Activated CD4-positive, CD25-positive, alpha-beta regulatory T cell treated with anti-CD3 and anti-CD28 coated beads, Interleukin-2, amount 50 U/mL, for 72 hours (primary cell): ENCODE measurements at places on chromosomes 3 and 15.

GRCh38 chr3:151074256-151074655 is 11.2 kb upstream of the MED12L start:
- DNase-seq, result no peak

GRCh38 chr15:90885432-90886290 is 1.4 kb downstream of the FES start:
- DNase-seq, result peak; percentile 86

- DNase-seq, result no peak
Observed at GRCh38 chr15:95973566-95974256, 356.8 kb upstream of the NR2F2 start.

DNA sequence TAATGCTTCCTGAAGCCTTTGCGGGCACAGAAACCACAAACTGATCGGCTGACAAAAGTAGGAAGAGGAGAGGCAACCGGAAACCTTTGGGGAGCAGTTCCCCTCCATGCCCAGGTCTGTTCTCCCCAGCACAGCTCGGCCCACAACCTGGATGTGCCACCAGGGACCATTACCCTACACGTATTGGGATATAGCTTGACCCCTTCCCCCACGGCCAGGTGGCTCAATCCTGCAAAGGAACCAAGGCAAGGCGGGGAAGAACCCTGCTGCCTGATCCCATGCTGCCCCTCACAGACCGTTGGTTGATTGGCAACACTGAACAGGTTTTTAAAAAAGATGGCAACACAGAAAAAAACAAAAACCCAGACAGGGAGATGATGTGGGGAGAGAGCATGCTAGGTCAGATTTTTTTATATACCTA is 19.7 kb upstream of the TCAIM start:
- DNase-seq, result no peak

DNA sequence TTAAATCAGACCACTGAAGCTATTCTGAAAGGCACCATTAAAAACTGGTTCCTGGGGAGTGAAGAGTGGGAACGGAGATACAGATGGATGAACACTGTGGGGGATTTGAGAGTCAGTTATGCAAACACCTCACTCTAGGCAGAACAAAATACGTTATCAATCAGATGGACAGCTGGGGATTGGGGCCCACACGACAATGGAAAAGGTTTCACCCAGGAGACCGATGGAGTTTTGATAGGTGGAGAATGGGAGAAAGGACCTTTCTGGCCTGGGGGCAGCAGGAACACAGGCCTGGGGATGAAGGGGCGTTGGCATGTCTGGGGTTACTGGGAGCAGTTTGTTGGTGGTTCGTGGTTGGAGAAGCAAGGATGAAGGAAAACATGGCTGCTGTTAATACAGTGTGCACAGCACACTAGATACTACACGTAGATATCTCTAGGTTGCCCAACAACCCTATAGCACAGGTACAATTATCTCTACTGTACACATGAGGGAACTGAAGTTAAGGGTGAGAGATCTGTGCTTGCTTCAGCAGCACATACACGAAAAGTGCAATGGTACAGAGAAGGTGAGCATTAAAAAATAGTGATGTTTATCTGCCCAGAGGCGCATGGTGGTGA is 16.5 kb downstream of the ST6GAL1 start:
- no peak for DNase-seq

- no peak for DNase-seq
Observed at GRCh38 chr3:132592216-132592615, 4.9 kb upstream of the ACKR4 start.

- no peak for DNase-seq
Observed at GRCh38 chr15:63815211-63815610, 18.5 kb downstream of the HERC1 start.

DNA sequence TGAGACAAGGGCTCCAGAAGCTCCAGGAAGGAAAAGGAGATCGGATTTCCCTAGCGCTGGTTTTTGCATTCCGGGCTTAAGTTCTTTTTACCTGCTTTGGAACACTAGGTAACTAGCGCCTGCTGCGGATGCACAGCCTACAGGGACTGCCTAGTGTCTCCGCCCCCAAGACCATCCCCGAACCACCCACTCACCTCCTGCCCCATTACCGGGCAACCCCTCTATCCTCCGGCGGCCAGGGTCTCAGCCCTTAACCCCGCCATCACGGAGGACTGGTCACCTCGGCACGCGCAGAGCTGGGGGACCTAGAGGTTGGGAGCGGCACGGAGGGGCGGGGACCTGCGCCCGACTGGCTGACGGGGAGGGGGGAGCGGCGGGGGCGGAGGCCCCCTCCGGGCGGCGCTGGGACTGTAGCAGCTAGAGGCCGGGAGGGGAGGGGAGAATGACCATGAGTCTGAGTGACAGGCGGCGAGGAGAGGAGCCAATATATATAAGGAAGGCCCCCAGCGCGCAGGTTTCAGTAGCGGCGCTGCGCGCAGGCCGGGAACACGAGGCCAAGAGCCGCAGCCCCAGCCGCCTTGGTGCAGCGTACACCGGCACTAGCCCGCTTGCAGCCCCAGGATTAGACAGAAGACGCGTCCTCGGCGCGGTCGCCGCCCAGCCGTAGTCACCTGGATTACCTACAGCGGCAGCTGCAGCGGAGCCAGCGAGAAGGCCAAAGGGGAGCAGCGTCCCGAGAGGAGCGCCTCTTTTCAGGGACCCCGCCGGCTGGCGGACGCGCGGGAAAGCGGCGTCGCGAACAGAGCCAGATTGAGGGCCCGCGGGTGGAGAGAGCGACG is at the start of gene DLL4:
Gene DLL4 (plus strand): TSS at position 520 of the 839 bp plus-strand sequence. CDS start 329 bp downstream, outside the sequence.
- no peak for DNase-seq

DNA sequence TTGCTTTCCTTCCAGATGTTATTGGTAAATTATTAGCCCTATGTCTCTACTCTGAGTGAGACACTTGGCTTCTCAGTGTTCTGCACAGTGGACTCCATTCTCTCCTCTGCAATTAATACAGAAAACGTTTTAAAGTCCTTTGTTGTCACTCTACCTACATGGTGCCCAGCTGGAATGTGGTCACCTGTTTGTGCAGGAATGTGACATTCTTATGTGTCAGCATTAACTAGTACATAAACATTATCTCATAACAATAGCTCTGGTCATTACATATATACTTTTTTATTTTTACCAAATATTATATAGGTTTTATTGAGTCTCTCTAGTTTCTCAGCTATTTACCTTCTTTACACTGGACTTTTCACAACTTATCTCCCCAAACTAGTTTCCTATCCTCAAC is 147.0 kb upstream of the KCNMB2 start:
- DNase-seq, result no peak

DNA sequence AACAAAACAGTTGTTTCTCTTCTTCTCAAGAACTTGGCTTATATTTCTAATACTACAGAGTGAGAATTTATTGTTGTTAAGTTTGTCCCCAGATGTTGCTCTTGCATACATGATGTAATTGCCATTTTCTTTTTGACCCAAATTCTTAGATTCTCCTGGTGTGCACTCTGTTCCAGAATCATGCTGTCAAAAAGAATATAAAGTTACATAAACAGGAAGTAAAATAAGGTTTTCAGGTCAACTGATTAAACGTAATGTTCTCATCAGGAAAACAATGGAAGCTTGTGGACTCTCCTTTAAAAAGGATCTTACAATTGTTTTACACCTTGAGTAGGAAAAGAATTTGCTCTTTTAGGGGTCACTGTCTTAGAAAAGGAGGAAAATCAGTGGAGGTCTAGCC is 121.8 kb downstream of the ADAM10 start:
- no peak for DNase-seq

GRCh38 chr3:99757966-99758365 is 59.7 kb upstream of the CMSS1 start:
- DNase-seq, result no peak

GRCh38 chr3:105162448-105162847 is 204.3 kb upstream of the ALCAM start:
- DNase-seq, result no peak

- DNase-seq, result no peak
Observed at GRCh38 chr15:88400084-88400483, 67.1 kb downstream of the MRPL46 start.

DNA sequence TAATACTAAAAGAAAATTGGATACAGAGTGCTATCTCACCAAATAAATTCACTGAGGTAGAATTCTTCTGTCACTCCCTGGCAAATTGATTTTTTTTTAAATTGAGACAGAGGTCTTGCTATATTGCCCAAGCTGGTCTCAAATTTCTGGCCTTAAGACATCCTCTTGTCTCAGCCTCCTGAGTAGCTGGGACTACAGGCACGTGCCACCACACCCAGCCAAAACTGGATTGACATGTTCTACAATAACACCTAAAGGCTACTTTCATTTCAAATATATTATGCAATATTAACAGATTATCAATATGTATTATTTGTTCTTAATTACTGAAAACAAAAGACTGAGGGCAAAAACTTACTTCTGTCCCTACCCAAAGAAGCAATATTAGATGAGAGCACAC is 36.7 kb downstream of the TFDP2 start:
- DNase-seq, result no peak

DNA sequence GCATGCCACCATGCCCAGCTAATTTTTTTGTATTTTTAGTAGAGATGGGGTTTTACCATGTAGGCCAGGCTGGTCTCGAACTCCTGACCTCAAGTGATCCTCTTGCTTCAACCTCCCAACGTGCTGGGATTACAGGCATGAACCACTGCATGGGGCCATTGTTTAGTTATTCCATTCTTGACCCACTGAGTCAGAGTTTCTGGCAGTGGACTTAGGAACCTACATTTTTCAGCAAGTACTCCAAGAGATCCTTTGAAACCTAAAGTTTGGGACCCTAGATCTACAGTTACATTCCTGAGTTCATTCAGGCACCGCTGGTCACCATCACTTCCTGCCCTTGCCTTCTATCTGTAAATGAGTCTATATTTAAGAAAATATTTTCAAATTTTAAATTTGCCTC is 1.4 kb upstream of the TNFSF10 start:
- DNase-seq, result no peak

GRCh38 chr3:105653868-105654267 is 214.9 kb downstream of the CBLB start:
- no peak for DNase-seq

- DNase-seq, result peak; percentile 58
Observed at GRCh38 chr3:38834110-38834509, 18.1 kb upstream of the SCN10A start.

DNA sequence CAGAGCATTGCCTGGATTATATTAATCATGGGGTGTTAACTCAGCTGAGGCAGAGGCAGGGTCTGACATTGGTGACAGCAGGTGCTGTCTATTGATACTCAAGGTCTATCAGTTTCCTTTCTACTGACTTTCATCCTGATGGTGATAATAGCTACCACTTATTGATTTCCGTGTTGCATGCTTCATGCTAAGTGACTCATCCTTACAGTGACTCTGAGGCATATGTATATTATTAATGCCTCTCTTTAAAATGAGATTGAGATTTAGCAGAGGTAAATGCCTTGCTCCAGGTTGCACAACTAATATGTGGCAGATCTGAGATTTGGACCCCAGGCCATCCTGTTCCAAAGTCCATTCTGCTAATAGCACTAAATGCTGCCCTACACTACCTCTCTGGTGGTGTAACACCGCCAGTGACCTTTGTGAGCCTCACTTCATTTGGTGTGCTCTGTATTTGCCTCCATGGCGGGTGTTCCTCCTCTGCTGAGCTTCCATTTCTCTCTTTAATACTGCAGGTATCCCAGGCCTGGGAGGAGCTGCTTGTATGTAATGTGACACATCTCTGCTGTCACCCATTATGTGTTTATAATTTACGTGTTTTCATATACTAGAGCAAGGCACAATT is 50.4 kb downstream of the GPR171 start:
- DNase-seq, result no peak

- no peak for DNase-seq
Observed at GRCh38 chr3:26099692-26100091, 309.8 kb downstream of the OXSM start.

GRCh38 chr3:109683746-109684145 is 346.4 kb upstream of the DPPA4 start:
- no peak for DNase-seq

DNA sequence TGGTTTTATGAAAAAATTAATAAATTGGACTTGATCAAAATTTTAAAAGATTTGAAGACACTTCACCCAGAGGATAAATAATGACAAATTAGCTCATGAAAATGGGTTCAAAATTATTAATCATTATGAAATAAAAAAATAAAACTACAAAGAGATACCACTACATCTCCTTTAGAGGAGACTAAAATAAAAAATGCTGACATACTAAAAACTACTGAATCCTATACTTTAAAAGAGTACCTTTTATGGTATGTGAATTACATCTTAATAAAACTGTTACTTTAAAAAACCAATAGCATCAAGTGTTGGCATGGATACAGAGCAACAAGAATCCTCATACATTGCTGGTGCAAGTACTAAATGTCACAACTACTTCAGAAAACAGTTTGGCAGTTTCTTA is 46.0 kb upstream of the MYRIP start:
- DNase-seq, result no peak

GRCh38 chr3:94431876-94432570 is 369.2 kb downstream of the NSUN3 start:
- no peak for DNase-seq

DNA sequence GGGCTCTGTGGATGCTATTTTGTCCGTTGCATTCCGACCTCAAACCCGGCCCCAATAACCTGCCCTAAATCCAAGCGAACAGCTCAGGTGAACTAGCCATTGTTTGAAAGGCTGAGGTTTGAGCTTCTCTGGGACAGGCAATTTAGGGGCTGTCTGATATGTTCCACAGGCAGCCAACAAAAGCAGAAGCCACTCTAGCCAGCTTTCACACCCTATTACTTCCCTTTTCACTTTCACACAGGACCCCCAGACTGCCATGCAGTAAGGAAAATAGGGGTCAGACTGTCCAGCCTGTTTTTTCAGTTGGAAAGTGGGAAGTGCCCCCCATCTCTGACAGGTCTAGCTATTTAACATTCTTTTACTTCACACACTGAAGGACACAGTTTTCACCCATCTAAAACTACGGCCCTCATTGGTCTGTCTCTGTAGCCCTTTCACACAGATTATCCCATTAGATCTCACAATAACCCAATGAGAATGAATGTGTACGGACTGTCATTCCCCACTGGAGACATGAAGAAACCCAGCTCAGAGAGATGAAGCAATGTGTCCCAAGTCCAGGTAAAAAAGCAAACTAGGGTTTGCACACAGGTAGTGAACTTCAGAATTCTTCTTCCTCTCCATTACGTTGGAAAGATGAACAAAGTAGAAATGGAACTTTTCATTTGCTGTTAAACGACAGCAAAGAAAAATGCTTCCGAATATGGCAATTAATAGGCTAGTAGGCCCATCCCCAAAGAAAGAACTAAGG is 1.9 kb downstream of the CCDC12 start:
- DNase-seq, result no peak

GRCh38 chr3:48598323-48599076 is 3.4 kb upstream of the COL7A1 start:
- DNase-seq, result no peak

DNA sequence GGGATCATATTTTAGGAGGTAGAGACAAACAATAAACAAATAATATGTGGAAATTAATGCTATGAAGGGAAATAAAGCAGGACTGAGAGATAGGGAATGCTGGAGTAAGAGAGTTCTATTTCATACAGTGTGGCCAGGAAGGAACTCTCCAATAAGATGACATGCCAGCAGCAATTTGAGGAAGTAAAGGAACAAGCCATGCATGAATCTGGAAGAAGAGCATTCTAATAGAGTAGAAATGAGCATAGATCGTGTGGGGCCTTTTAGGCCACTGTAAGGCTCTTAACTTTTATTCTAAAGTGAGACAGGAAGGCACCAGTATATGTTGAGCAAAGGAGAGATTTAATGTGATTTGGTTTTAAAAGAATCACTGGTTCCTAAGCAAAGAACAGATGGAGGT is 126.3 kb downstream of the DMXL2 start:
- DNase-seq, result no peak
